A549 (cell line): ENCODE measurements at places on chromosomes 4 and X.

GRCh38 chr4:48266781-48267180 lies 2.9 kb downstream of the TEC start:
- DNase-seq: no peak

DNA sequence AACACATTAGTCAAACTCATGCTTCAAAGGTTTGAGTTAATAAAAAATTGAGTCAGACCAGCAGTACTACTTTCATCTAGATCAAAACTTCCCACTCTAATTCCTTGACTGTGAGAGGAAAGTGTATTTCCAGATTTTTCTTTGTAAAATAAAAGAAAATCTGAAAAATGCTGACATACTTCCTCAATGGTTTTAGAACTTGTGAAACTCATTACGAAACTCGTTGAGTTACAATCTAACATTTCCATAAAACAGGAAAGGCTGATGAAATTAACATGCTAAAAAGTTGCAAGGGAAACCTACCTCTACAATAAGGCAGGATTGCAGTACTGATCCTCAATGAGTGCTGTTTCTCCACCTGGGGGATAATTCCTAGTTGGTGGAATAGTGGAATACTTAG lies 217.8 kb upstream of the HCCS start:
- no peak for DNase-seq

GRCh38 chr4:89752932-89753598 lies 83.9 kb downstream of the SNCA start:
- no peak for DNase-seq

DNA sequence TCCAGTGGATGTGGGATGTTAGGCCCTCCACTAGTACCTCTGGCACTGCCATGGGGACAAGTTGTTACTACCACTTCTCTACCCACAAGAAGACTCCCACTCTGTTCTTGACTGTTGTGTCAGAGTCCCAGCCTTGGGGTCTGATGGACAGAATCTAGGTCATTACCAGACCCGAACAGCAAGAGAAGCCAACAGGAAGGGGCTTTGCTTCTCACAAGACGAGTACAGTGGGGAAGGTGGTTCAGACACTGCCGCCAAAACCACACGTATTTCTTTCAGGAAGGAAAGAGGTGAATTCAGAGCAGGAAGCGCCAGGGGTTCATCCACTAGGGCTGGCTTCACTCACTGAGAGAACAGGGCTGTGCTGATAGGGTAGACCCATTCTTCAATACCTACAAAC lies 161.3 kb upstream of the KIT start:
- no peak for DNase-seq

DNA sequence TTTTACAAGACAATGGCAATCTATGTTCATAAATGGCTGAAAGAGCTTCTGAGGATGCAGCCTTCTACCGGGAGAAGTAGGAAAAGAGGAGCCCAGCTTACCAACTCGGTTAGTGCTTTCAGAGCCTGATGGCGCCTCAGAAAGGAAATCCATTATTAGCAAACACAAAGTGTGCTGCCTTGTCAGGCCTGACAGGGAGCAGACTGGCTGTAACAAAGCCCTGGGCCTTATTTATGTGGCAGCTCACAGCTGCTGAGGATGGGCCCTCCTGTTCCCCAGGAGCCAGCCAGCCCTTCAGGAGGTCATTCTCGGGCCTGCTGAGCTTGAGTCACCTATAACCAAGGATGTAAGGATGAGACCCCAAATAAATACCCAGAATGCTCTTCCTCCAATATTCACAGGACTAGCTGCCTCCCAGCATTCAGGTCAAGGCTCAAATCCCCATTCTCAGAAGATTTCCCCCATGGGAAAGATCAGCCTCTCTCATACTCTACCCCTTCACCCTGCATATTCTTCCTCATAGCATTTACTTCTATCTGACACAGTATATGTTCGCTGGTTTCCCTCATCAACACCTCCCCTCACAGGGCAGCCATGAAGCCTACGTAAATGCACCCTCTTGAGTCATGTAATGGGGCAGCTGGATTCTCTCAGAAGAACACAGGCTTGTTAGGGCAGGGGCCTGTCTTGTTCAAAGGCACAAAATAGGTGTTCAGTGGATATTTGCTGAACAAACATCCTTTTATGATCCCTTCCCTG lies 227.0 kb upstream of the RASGEF1B start:
- DNase-seq: no peak

DNA sequence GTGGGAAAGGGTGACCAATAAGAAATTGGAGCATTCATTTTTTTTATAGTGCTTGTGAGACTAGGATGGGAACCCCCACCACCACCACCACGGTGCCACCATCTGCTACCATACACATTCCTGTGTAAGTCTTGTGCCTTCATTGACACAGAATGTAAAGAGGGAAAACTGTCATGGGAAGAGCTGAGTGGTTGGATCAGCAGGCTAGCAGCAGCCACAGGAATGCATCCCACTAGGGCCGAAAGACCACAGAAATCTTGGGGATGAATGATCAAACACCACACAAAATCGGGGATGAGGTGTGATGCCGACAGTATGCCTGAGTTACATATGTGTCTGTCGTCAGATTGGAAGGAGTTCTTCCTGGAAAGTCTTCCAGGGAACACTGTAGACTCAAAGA lies 69.2 kb downstream of the SRPX start:
- no peak for DNase-seq

GRCh38 chrX:153649915-153650782 lies 3.1 kb downstream of the DUSP9 start:
- no peak for DNase-seq

- DNase-seq: peak; percentile 69
These were observed 421 bp downstream of the MECP2 start for GRCh38 chrX:154097003-154097588.

GRCh38 chrX:37958525-37959211 lies 47.7 kb upstream of the SYTL5 start:
- no peak for DNase-seq

DNA sequence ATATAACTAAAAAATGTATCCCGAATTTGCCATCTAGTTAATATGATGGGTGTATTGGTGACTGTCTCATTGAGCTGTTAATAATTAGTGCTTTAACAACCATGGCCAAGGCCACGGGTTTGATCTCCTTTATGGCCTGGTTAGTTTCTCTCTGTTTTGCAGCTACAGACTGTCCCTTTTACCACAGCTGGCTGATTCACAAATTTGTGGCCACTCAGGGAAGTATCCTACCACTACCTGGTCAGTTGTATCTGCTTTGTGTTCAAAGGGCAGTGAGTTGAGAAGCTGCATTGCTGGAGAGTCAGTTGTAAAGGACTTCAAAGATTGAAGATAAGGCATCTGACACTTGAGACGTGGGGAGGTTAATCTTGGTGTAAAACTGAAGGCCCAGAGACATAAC lies 219.1 kb upstream of the BMP3 start:
- no peak for DNase-seq

DNA sequence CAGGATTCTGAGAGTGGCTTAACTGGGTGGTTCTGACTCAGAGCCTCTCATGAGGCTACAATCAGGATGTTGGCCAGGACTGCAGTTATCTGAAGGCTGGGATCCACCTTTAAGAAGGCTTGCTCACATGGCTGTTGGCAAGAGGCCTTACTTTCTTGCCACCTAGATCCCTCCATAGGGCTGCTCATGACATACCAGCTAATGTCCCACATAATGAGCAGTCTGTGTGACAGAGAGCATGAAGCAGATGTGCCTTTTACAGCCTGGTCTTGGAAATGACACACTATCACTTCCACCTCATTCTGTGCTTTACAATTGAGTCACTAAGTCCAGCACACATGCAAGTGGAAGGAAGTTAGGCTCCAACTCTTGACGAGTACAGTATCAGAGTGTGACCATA lies 4.3 kb upstream of the RBM3 start:
- DNase-seq: no peak

DNA sequence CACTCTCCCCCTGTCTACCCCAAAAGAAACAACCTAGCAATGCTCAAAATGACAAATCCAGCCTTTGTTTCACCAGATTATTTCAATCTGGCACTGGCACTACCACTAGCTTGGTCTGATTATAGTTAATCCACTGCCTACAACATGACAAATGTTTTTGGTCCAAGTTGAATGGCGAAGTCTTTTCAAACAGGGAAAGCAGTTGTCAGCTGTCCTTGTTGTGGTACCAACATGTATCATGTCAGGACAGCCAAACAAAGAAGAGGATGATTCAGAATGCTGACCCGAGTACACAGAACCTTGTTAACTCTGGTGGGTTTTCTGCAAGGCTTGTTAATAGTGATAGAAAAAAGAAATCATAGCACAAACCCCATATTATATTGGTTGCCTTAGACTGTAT lies 160.8 kb upstream of the ANK2 start:
- no peak for DNase-seq

DNA sequence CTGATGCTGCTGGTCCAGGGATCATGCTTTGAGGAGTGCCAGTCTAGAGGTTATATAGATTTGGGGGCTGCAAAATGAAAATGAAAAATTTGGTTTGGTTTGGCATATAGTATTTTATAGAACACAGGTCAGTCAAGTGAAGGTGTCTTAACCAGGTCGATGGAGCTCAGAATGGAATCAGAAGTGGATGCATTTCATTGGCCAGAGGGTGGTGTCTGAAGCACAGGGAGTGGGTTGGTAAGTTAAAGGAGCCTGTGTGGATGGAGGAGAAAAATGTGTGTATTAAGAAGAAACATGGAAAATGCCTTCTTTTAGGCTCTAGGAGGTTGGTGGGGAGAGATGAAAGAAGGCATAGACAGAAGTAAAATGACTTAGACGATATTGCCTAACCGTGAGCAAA lies 8.6 kb downstream of the GALNT7 start:
- DNase-seq: no peak

DNA sequence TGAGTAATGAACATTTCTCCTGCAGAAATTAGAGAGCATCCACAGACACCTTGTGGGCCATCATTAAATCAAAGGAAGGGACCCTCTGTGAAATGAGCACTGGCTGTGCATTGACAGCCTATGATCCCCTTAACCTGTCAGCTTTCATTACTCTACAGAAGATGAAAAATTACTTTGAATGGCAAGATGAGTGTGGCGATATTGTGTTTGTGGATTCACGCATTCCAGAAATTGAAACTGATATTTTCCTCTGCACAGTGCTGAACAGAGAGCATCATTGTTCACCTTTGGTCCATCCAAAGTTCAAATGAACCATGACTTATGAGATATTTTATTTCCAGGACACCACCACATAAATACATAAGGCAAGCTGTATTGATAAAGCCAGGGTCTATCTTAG lies 374.8 kb upstream of the ANXA10 start:
- DNase-seq: no peak

GRCh38 chrX:134482371-134482770 lies 22.4 kb downstream of the HPRT1 start:
- no peak for DNase-seq

DNA sequence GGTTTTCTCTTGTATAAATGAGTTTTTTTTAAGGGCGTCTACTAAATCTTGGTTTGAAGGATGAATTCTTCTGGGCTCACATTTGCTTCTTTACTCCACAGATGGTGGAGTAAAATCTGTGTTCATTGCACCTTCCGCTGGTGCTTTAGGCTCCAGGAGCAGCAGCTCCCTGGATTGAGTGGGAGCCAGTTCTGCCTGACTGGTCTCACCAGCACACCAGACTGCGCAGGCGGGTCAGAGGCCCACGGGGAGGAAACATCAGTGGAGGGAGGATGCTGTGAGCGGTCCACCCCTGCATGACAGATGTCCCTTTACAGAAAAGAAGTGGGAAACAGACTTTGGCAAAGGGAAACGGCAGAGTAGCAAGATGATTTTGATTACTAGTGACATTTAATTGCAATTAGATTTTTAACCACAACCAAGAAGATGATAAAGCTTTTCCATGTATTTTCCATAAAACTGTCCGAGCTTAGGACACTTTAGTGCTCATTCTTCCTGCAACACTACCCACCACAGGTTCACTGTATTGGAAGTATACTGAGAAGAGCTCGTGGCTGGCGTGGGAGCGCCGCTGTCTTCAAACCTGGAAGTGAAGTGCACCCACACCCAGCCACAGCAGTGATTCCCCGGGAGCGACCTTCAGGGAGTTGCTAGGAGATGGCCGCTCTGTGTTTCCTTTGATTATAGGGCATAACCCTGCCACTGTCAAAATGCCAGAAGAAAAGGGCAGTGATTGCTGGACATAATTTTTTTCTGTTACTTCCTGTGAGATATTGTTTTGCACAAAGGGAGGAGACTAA lies 95.2 kb downstream of the SORBS2 start:
- no peak for DNase-seq

- DNase-seq: peak; percentile 28
These were observed 136.6 kb downstream of the STAG2 start for GRCh38 chrX:124098089-124098488.

DNA sequence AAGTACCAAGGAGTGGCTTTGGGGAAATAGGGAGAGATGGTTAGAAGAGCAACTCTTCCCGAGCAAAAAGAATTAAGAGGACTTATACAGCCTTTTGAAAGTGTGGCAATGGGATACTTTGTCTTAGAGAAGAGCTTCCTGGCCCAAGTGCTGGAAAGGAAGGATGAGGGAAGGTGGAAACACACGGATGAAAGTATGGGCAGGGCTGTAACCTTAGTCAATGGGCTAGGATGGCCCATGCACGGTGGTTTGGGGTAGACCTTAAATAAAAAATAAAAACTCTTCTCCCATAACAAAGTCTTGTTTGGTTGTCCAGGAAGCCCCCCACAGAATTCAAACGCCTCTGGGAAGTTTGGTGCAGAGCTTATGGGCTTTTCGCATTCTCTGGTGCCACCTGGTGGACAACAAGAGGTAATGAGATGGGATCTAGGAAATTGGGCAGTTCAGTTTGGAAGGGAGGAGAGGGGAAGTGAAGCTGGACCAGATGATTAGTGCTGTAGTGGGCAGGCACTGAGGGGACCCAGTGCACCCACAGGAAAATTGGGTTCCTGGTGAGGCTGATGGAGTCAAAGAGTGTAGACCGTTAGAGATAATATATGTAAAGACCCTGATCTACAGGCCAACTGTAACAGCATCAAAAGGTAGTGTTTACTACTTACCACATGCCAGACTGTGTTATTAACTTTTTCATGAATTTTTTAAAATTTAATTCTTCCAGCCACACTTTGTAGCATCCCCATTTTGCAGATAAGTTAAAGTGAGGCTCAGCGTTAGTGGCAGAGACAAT lies 13.8 kb upstream of the ENOX2 start:
- DNase-seq: peak; percentile 44

- no peak for DNase-seq
These were observed 261.5 kb downstream of the IL1RAPL1 start for GRCh38 chrX:28848707-28849106.

GRCh38 chr4:150158041-150158440 lies 79.8 kb downstream of the DCLK2 start:
- no peak for DNase-seq

GRCh38 chr4:174377613-174378012 lies 93.9 kb downstream of the CEP44 start:
- no peak for DNase-seq

DNA sequence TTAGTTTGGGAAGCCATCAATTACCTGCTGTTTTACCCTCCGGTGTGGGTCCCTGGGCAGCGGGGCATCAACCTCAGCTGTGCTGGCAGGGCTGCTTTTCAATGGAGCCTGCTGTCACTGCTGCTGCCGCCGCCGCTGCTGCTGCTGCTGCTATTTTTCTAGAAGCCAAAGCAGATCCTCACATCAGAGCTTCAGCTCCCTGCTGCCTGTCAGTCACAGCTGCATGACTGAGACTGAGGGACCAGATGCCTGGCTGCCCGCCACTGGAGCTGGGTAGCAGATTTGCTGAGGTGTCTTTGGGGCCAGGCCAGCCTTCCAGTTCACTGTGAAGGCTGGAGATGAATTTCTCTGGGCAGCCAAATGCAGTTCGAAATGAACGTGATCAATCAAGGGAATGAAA lies 200.3 kb upstream of the NHS start:
- no peak for DNase-seq
